Left lung (tissue), 14 donors: ENCODE measurements at places on chromosomes 11 and 22. TPM values are rescaled to one million over a fixed set of nuclear protein-coding genes. Genes with fewer than 3 reads are reported as not detected.

DNA sequence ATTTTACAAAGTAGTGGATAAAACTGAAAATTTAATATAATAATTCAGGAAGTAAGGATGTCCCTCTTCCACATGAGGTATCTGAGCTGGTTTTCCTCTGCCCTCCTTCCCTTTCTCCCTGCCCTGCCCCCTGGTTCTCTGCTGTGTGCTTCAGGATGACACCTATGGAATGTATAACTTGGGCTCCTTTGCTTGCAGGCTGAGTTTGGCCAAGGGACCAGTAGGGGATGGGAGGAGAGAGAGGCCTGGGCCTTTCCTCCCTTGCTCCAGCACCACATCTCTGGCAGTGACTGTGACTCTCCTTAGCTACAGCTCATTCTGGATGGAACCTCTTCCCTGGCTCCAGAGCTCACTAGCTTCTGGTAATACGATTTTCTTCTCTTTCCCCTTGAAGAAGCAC is 10.1 kb downstream of the IRAG1 start:
- no peak for DNase-seq

GRCh38 chr11:113446112-113446511 is 29.1 kb downstream of the DRD2 start:
- no peak for DNase-seq

GRCh38 chr11:69542314-69543168 is 61.1 kb downstream of the LINC01488 start:
- no peak for DNase-seq

Gene HORMAD2
- 0.13 TPM for total RNA-seq

Gene C11orf86
- not detected for total RNA-seq

DNA sequence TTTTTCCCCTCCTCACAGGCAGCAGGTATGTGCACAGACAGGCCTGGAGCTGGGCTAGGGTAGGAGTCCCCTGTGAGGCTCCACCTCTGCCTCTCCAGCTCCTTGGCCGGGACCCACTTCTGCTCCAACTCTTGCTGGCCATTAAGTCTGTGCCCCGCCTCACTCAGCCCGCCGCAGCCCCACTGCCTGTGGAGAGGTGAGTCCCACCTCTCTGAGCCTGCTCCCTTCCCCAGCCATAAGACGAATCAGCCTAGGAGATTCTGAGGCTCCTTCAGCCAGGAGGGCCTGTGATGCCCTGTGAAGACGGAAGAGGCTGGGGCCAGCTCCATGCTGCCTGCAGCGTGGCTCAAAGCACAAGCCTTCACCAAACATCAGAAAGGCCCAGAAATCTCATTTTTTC is 23.0 kb downstream of the TSKU start:
- DNase-seq = no peak

Gene KCTD14
- total RNA-seq = 17.7 TPM

Gene FGF4
- not detected for total RNA-seq

DNA sequence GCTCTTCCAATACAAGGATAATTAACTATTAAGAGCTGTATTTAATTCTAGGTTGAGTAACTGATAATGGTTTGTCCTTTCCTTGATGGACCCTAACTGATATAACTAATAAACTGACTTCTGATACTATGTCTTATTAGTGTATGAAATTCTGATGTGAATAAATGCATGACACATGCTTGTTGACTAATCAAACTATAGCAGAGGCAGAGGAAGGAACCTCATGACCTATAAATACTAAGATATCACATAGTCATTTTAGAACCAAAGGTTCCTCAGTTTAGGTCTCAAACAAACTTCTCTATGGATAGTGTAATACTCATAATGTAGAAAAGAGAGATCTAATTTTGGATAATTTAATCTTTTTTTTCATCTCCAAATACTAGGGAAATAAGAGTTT is 4.8 kb upstream of the HBD start:
- no peak for DNase-seq

Gene OR5AS1
- total RNA-seq = not detected

- no peak for DNase-seq
Measured at GRCh38 chr11:92050305-92050704, 174.3 kb upstream of the FAT3 start.

- no peak for DNase-seq
Measured at GRCh38 chr11:112583261-112583893, 322.7 kb upstream of the PLET1 start.

DNA sequence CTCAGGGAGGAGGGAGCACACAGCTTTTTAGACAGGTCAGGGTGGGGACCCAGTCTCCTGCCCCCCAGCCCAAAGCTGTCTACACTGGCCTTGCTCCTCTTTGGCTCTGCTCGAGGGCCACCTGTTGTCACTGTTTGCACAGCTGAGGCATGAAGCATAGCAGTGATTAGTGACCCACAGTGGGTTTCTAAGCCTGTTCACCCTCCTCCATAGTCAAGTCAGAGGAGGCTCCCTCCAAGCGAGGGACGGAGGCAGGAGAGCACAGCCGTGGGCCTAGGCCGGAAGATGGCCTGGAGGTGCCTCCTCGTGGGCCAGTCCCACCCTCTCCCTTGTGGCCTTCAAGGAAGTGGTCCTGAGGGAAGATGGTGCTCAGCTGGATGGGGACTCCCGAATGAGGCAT is 241.1 kb downstream of the GRIK4 start:
- DNase-seq = no peak

GRCh38 chr22:38296372-38296771 is 20.9 kb downstream of the CSNK1E start:
- no peak for DNase-seq

- DNase-seq = no peak
Measured at GRCh38 chr11:45967506-45967905, 45.0 kb downstream of the LARGE2 start.

- peak; percentile 66 for DNase-seq
Measured at GRCh38 chr11:45332276-45332934, 46.3 kb upstream of the SYT13 start.

GRCh38 chr22:17009640-17010291 is 1.7 kb upstream of the GAB4 start:
- no peak for DNase-seq

- DNase-seq = no peak
Measured at GRCh38 chr22:48352086-48352911, 1475.4 kb downstream of the BRD1 start.

Gene OR8H3
- total RNA-seq = not detected

Gene FOLR1
- total RNA-seq = 80.8 TPM

Gene BIRC3
- 28.1 TPM for total RNA-seq

DNA sequence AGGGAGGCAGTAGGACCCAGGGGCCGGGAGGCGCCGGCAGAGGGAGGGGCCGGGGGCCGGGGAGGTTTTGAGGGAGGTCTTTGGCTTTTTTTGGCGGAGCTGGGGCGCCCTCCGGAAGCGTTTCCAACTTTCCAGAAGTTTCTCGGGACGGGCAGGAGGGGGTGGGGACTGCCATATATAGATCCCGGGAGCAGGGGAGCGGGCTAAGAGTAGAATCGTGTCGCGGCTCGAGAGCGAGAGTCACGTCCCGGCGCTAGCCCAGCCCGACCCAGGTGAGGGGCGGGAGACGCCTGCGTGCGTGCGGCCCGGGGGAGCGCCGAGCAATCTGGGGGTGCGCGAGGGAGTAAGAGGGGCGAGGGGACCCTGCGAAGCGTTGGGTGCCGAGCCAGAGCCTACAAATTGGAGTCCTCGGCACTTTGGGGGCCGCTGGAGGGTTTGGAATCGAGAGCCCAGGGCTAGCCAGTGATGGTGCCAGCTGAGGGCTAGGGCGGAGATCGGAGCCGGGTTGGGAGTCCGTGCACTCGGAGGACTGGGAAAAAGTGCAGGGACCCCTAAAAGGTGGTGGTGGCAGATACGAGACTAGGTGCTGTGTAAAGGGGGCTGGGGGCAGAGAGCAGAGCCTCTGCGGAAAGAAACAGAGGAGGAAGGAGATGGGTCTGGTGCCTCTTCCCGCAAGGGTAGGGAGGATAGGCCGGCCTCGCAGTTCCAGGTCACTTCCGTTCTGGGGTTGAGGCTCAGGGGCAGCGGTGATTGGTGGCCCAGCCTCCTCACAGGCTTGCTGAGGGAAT is at the start of gene SERPINH1:
Gene SERPINH1 (plus strand): TSS at position 206 of the 788 bp plus-strand sequence. CDS start 4,097 bp downstream, outside the sequence.
- DNase-seq = peak; percentile 90

- no peak for DNase-seq
Measured at GRCh38 chr22:22520020-22520656, at the start of gene ZNF280A. TSS of gene ZNF280A (minus strand) at chr22:22520270. CDS start at chr22:22515630, 4,640 bp downstream.

- peak; percentile 45 for DNase-seq
Measured at GRCh38 chr22:37454857-37455686, 27.8 kb upstream of the ELFN2 start.

- no peak for DNase-seq
Measured at GRCh38 chr22:30230787-30231461, 15.6 kb downstream of the LIF start.

DNA sequence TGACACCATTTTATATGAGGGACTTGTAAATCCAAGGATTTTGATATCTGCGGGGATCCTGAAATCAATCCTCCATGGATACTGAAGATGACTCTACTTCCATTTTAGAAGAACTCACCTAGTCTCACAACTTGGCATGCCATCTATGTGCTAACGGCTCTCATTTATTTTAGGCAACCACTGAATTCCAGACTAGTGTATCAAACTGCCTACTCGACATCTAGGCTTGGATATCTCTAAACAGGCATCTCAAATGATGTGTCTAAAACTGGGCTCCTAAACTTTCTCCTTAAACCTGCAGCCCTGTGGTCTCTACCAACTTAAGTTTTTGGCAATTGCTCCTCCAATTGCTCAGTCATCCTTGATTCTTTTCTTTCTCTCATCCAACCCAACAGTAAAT is 31.2 kb upstream of the CLNS1A start:
- no peak for DNase-seq

GRCh38 chr11:17778956-17779860 is 44.6 kb downstream of the KCNC1 start:
- no peak for DNase-seq

GRCh38 chr22:37731804-37732471 is 35.1 kb downstream of the TRIOBP start:
- no peak for DNase-seq

Gene ANGPTL5
- total RNA-seq = 0.34 TPM

DNA sequence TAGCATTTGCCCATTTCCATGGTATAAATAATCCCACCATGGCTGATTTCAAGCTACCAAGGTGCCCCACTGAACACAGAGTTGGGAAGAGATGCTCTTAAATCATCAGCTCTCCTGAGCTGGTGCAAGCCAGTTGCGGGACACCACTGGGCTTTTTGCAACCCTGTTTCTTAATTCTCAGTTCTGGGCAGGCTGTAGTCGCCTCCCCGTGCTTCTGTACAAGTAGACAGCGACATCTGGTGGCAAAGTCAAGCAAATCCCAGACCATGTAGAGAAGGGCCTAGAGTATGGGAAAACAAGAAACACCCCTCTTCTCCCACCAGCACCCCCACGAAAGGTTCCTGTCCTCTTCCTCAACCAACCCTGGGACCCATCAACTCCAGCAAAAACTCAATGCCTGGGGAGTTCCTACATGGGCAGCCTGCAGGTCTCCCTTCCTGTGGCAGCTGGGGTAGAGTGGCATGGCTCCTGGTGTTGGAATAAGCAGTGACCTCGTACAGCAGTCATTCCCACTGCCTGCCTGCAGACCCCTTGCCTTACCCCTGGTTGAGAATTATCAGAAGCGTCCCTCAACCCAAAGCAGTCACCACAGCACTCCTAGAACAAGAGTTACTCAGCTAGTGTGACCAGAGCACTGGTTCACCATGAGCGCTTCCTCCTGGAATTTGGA is 68.4 kb downstream of the IGLL5 start:
- peak; percentile 77 for DNase-seq

DNA sequence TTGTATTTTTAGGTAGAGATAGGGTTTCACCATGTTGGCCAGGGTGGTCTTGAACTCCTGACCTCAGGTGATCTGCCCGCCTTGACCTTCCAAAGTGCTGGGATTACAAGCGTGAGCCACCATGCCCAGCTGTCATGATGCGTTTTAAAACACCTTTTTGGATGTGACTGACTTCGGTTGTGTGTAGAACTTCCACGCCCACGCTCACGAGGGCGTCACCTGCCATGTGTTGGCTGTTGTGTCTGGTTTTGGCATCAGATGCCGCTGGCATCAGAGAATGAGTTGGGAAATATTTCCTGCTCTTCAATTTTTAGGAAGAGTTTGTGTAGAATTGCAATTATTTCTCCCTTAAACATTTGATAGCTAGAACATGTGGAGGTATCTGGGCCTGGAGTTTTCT is 109.1 kb downstream of the KCNQ1 start:
- DNase-seq = peak; percentile 22

GRCh38 chr11:70072461-70072860 is 5.7 kb upstream of the ANO1 start:
- peak; percentile 22 for DNase-seq

DNA sequence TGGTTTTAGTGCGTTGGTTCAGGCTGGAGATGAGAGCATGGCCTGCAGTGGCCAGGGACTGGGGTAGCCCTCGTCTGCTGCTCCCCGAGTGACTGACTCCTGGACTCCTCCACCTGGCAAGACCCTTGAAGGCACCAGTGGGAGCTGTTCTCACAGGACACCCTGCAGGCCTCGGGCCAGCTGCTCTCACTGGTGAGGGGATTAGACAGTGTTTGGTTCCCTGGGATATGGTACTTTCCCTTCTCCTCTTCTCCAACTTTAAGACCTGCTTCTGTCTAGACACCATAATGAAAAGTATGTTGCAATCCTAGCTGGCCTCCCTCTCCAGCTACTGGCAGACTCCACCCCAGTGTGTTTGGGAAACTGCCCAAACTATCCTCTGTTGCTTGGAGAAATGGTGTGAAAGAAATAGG is 168.8 kb upstream of the CADM1 start:
- no peak for DNase-seq

Gene SPDYC
- not detected for total RNA-seq

Gene CSF2RB
- 11.5 TPM for total RNA-seq

GRCh38 chr11:2762451-2762850 is 62.7 kb upstream of the KCNQ1OT1 start:
- DNase-seq = no peak

Gene TPBGL
- 1.3 TPM for total RNA-seq

DNA sequence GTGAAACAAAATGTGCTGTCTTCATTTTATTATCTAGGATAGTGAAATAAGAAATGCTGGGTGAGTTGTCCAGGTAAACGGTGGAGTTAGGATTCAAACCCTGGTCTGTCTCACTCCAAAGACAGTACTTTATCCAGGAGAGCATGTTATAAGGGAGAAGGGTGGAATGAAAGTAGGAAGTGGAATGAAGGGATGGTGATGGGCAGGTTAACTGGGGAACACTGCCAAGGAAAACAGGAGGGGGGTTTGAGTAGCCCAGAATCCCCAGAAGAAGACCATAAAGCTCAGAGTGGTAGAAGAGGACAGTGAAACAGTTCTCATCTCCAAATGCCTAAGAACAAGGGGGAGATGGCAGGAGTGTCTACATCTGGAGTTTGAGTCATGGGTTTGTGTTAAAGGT is 169.0 kb downstream of the BARX2 start:
- no peak for DNase-seq

GRCh38 chr11:26144911-26145310 is 187.0 kb upstream of the ANO3 start:
- DNase-seq = no peak

DNA sequence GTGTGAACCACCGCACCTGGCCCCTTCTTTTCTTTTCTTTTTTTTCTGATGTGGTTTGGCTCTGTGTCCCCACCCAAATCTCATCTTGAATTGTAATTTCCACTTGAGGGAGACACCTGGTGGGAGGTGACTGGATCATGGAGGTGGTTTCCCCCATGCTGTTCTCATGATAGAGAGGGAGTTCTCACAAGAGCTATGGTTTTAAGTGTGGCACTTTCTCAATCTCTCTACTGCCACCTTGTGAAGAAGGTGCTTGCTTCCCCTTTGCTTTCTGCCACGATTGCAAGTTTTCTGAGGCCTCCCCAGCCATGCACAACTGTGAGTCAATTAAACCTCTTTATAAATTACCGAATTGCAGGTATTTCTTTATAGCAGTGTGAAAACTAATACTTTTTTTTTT is 4.9 kb upstream of the TCN2 start:
- DNase-seq = no peak
